Head of caudate nucleus (tissue), 42 donors: ENCODE measurements at places on chromosomes 16 and 17.

GRCh38 chr17:6569370-6570285 is 13.3 kb upstream of the PITPNM3 start:
- DNase-seq: no peak

DNA sequence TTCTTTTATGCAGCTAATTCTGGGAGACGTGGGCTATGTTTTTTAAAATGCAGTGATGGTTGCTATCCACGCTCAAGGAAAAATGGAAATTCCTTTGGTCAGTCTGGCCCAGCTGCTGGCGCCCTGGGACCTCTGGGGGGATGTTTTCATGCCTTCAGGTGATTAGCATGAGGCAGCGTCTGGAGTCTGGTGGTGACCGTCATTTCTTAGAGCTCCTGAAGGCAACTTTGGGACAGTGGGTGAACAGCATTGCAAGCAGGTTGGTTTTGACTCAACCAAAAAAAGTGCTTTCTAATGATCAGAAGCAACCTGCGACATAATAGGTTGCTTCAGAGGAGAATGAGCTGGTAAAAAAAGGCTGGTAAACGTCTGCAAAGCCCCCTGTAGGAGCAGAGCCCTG is 82.3 kb downstream of the RPA1 start:
- no peak for DNase-seq

GRCh38 chr16:30901201-30902028 is 5.0 kb downstream of the CTF1 start:
- DNase-seq: no peak

DNA sequence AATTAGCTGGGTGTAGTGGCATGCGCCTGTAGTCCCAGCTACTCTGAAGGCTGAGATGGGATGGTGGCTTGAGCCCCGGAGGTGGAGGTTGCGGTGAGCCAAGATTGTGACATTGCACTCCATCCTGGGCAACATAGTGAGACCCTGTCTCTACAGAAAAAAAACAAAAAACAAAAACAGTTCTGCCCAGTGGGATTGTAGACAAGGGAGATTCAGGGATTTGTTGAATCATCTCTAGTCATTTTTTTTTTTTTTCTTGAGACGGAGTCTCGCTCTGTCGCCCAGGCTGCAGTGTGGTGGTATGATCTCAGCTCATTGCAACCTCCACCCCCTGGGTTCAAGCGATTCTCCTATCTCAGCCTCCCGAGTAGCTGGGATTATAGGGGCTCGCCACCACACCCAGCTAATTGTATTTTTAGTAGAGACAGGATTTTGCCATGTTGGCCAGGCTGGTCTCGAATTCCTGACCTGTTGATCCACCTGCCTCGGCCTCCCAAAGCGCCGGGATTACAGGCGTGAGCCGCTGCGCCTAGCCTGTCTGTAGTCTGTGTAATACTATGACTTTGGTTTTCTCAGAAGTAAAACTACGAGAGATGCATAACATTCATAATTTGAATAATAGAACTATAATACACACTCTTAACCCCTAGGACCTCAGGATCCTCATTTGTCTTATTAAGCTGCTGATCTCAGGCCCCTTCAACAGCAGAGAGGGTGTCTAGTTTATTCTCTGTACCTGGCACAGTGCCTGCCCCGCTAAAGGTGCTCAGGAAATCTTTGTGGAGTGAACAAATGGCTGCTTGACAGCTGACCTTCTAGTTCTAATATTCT is 1.4 kb downstream of the TEN1 start:
- DNase-seq: no peak

GRCh38 chr16:75247249-75247648 is 4.2 kb downstream of the BCAR1 start:
- peak; percentile 88 for DNase-seq

DNA sequence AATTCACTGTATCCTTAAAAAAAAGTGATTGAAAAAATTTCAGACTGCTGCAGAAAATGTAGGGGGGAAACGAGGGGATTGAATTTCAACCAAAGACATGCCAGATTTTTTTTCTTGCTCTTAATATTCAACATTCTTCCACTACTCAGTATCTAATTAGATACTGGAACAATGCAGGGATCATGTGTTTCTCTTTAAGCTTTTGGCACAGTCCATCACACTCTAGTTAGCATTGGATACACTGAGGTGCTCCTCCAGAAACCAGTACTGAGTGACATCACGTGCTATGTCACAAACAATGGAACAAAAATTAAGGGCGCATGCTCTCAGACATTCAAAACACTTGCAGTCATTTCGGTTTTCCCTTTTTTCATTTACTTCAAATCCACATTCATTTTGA is 298.6 kb upstream of the PSMD7 start:
- no peak for DNase-seq
